ENCODE measurements at places on chromosomes 16 and 17.

DNA sequence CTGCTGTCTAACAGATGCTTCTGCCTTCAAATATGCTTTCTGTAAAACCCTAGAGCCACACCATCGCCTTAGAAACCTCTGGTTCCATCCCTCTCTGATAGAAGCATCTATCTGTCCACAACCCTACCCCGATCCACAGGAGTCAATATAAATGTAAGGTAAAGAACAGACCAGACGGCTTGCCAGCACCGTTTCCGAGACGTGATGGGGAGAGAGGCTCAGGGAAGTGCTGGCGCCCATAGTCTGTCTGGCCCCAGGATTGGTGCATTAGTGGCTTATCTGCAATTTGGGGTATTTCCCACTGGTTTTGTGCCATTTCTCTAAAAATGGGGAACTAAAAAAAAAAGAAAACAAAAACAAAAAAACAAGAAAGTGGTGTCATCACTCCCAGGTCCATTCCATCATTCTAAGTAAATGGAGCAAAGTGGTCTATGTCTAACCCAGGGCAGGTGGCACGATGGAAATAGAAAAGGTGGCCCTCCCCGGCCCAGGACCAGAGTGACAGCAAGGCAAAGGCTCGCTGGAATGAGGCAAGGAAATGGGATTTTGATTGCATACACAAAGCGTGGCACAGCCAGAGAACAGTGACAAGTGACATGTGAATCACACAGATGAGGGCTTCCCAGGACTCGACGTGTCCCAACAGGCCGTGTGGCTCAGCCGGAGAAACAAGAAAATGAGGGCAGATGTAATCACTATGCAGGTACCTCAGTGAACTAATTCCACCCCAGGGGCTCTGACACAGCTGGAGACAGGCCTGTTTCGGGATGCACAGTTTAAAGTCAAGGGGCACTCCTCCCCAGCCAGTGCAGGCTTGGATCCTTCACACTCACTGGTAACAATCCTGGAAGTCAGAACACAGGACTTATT lies 125.6 kb downstream of the GAS7 start:
- no peak for DNase-seq

DNA sequence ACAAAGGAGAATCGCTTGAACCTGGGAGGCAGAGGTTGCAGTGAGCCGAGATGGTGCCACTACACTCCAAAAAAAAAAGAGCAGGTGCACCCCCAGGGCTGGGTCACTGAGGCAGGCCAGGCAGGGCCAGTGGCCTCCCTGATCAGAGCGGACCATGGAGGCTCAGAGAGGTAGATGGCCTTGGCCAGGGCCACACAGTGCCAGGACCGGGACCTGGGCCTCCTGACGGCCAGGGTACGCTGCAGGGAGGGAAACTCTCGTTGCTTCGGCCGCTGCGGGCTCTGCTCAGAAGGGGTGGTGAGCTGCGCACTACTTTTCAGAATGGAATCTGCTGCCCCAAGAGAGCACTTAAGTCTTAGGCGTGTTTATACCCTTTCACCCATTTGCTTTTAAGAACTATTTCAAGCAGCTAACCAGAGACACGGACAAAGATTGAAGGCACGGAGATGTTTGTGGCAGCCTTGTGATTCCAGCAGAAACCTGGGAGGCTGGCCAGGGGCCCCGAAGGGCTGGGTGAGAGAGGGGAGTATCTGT lies 17.1 kb downstream of the MYO1C start:
- DNase-seq: no peak

DNA sequence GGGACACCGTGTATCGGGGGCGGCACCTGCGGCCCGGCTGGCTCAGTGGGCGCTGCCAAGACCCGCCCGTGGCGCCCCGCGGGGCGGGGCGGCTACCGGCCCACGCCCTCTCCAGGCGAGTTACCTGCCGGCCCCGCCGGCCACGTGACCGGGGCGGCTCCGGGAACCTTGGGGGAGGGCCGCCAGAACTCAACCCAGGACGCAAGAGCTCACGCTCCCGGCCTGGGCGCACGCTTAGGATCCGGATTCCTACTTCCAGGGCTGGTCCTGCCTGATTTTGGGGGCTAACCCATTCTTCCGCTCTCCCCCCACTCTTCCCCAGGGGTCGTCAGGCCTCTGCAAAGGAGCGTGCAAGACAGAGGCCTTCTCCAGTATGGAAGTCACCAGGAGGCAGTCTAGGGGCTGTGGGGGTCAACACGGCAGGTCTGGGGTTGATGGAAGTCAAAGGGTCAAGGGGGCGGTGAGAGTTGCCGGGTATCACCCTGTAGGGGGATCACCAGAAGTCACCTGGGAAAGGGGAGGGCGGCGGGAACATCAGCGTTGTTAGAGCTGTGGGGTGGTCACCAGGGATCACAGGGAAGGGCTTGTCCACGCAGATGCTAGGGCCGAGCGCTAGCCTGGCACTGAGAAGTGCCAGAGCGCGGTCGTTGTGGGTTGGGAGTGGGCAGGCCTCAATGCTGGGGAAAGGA lies 354 bp upstream of the ESRP2 start:
- DNase-seq: no peak

DNA sequence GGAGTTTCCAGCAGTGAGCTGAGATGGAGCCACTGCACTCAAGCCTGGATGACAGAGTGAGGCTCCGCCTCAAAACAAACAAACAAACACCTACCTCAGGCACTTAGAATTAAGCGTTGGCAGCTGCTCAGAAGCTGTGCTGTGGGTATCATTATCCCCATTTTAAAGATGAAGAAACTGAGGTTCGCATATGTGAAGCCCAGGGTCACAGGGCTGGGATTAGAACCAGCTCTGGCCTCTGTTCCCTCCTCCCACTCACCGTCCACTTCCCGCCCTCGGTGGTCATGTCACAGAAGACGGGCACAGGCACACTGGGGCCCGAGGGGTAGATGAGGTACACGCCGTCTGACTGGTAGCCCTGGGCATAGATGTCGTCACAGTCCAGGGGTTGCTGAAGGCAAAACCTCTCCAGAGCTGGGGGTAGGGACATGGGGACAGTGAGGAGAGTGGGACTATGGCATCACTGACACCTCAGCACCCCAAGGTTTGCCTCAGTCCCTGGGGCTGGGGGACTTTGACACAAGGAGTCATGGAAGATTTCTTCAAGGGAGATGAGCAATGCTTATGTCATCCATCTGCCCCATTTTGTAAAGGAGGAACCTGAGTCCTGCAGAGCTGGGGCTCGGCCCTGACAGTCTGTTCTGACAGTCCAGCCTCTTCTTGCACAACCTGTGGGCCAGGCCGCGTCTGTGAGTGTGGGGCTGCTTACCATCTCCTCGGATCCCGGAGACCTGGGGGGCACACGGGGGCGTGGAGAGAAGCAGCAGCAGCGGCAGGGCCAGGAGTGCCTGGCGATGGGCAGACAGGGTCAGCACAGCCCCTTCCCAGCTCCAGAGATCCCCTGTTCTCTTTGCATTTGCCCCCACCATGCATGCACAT lies 700 bp downstream of the MFAP4 start:
- DNase-seq: no peak

DNA sequence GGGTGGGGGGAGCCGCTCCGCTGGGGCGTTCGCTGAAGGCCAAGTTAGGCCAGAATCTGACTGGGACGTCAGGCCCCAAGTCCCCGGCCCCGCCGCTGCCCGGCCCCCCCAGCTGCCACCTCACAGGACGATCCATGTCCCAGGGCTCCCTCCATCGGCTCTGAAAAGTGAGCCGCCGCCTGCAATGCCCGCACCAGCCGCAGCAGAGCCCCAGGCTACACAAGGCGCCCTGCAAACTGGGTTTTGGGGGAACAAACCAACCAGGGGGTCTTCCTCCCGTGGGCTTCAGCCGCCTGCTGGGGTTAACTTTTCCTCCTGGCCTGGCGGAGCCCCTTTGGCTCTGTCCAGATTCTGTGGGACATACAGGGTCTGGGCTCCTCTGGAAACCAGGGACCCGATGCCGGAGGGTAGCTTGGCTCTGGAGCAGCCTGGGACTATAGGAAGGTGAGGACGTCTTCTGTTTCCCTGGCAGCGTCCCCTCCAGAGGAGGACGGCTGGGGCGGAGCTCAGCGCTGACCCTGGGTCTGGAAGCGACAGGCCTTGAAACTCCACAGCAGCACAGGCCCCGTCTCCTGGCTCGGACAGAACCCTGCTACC lies 835 bp downstream of the NME4 start:
- DNase-seq: no peak

DNA sequence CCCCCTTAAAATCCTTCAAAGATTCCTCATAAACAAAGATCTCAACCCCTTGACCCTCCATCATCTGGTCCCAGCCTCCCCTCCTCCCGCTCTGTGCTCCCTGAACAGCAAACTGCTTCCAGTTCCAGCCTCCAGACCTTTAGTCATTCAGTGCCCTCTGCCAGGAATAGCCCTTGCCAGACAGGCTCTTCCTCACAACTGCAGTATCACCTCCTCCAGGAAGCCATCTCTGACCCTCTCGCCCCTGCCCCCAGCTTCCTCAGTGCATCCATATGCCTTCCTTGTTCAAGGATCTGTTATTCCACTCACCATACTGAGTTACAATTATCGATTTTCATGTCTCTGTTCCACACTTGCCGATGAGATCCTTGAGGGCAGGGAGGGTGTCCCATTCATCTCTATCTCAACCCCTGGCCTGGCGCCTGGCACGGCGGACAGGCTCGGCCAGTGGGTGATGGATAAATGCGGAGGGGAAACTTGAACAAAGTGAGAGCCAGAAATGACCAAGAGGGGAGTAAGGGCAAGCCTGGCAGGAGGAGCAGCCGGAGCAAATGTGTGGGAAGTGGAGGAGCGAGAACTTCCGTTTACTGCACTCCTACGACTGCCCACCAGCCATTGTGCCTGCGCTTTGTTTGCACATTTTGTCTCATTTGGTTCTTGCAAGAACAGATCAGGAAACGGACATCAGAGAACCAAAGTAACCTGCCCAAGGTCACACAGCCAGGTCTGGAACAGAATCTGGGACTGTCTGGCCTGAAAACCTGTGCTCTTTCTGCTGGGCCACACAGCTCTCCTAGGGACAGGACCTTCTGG lies 2.0 kb upstream of the NXPH3 start:
- no peak for DNase-seq

DNA sequence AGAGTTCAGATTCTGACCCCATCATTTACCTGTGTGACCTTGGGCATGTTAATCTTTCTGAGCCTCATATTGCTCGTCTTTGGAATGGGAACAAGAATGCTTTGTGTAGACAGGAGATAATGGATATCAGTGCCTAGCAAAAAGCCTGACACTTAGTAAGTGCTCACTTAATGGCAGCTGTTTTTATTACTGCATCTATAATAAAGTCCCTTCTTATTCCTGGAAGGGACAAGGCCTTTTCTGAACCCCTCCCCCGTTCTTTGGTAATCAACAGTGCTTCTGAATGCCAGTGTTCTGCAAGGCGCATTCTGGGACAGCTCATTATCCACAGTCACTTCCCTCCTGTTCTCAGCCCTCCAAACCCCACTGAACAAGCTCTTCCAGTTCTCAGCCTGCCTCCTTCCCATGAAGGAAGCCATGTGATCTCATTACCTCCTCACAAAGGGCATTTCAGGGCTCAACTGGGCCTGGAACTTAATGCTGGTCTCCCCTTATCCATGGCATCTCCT lies 25.1 kb upstream of the SUPT4H1 start:
- no peak for DNase-seq

- DNase-seq: no peak
Observed at GRCh38 chr16:3781421-3781820, 64.1 kb upstream of the TRAP1 start.

DNA sequence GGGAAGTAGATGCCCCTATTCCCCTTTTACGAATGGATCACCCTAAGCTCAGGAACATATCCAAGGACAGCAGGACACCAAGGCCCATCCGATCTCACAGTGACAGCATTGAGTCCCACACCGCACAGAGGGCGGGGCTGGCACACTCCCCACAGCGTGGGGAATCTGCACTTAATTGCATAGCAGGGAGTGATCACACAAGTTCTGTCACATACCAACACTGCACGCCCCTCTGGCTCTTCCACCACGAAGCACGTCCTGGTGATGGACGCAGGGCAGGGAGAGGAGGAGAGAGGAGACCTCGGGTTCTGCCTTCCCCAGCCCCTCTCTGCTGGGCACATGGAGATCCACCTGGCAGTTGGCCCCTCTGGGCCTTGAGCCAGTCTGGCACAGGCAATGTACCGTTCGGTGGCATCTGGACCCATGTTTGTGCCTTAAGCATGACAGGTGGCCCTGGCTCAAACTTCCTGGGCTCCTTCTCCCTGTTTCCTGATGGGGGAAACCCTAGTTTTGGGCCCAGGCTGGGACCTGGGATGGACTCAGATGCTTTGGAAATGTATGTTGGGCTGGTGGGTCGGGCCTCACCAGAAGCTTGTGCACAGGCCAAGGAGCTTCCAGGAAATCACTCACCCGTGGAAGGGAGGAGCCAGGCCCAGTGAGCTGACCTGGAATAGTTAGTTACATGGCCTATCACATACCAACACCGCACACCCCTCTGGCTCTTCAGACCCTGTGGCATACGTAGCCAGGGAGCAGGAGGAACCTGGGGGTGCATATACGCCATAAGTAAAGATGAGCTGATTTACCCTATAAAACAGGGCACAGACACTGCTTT lies 35.1 kb upstream of the CREBBP start:
- no peak for DNase-seq

GRCh38 chr16:83915491-83915890 lies 16.6 kb downstream of the MLYCD start:
- DNase-seq: no peak

Measured in activated naive CD4-positive, alpha-beta T cell (primary cell).